ENCODE measurements at places on chromosomes 1 and 21.

DNA sequence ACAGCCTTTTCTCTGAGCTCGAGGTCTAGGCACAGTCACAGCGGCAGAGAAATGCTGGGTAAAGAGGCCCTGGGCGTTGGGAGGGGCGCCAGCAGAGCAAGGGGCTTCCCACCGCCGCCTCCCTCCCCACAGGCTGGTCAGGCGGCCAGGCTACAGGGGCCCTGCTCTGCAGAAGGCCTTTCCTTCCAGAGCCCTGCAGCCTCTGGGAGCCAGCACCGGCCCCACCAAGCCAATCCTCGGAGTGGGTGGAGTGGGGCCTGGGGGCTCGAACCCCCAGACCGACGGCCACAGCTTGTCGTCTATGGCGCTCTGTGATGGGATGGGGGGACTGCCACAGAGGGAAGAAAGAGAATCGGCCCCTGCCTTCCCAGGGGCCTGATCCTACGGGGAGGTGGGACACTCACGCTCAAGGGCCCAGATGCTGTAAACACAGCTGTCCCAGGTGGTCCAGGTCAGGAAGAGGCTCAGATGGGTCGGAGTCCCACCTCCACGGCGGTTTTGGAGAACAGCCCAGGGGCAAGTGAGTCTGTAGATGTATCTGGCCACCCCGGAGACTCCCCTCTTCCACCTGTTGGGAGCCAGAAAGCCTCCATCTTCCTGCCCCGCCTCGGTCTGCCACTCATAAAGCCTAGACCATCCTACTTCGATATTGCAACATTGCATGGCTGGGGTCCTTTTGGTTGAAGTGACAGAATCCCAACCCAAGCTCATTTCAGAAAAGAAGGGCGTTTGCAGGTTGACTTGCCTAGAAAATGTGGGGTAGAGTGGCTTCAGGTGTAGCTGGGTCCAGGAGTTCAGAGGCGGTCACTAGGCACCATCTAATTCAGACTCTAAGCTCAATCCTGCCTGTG, 95.6 kb downstream of the SIK1 start:
- no peak for DNase-seq

DNA sequence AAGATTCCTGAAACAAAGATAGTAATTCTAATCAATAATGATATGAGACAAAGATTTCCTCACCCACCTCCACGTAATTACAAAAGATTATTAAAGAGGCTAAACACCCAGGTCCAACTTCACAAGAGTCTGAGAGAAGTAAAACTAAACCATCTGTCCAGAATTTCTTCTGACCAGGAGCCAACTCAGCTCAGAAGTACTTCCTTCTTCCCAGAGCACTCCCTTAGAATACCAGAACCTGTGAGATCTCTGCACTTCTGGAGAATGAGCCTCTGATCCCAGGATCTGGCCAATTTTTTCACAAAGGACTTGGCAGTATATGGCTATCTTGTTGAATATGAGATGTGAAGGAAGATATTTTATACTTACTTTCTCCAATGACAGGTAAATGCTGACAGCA, 120.6 kb upstream of the PALMD start:
- no peak for DNase-seq

DNA sequence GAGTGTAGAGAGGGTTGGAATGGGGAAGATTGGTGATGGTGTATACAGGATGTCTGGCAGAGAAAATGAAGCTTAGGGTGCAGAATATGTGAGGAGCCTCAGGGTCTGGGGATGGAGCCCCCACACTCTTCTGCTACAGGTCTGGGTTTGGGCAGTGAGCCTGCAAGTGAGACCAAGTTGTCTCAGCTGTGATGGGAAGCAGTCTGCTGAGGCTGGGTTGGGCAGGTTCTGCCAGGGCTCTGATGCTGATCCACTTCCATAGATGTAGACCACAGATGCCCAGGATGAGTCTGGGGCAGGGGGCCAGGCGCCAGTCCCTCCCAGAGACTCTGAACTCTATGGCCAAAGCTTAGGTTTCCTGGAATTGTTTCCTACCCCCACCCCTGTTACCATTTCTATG, 516.9 kb downstream of the PTPRU start:
- DNase-seq = no peak

DNA sequence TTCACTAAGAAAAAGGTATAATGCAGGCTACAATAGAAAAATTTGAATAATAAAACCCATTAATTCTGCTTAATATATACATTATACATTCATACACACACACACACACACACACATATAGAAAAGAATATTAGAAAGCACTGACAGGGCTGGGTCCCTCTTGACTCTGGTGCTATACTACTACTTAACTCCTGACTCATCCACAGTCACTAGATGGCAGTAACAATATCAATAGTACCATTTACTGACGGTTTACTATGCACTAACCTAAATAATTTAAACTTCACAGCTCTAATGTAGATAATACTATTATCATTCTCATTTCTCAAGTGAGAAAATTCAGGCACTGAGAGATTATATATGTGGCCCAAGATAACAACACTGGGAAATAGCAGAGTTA, 87.5 kb downstream of the COP1 start:
- no peak for DNase-seq

DNA sequence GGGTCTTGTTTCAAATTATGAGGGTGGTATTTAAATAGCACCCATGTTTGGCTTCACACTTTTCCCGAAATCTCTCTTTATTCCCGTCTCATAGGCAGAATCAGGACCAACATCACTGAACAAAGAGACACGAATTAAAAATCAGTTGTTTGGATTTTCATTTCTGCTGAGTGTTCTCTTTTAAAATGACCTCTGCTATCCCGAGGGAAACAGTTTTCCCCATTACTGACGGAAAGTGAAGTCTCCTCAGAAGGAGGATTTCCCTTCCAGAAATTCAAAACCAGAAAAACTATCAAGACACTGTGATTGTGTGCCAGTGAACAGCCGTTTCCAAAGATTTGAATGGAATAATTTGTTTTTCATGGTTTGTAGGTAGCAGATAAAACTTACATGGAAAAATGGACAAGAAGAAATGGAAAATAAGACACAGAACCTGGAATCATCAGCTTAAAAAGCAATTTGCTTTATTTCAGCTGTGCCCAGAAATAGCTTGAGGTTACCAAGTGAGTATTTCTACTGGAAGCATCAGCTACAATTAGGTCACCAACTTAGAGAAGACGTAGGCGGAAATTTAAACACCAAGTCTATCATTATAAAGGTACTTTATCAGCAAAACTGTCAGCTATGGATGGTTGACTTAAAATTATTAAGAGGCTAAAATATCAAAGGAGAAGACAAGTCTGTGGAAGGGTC, 68.5 kb downstream of the RUNX1 start:
- DNase-seq = no peak

DNA sequence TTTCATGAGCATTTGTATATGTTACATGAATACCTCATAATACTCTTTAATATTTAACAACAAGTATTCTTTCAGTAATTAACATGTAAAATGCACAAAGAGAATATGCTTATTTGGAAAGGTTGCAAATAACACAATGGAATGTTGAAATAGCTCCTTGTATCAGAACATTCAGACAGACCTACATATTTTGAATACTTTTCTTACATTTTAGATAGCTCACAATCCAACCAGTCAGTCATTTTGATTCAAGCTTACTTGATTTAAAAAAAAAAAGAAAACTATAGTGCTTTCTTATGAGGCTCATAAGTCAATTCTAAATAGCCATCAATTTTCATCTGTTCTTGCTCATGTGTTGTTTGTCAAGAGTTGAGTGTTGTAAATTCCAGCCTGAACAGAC, 518.8 kb downstream of the ADGRL2 start:
- DNase-seq = no peak

GRCh38 chr21:39452207-39452969, 618 bp downstream of the SH3BGR start:
- DNase-seq = no peak

- DNase-seq = no peak
Observed at GRCh38 chr1:9500756-9501754, 38.2 kb upstream of the SLC25A33 start.

DNA sequence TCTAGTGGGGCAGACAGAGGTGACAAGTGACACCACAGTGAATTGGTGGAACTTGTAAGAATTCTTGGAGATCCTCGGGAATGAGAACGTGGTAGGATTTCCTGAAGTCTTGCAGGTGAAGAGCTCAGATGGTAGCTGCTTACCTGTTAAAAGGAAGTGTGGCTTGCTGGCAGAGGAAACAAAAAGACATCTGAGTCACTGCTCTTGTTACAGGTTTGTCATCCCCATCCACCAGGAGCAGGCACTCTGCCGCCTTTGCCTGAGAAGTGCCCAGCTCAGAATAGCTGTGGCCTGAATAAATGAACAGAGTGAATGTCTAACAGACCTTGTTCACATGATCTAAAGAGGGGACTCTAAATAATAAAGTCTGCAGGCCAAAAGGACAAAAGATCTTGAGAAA, 12.3 kb upstream of the ZSCAN20 start:
- no peak for DNase-seq

- no peak for DNase-seq
Observed at GRCh38 chr1:160748181-160748877, 9.3 kb downstream of the SLAMF7 start.

- DNase-seq = no peak
Observed at GRCh38 chr1:245031041-245031440, 123.7 kb upstream of the KIF26B start.

GRCh38 chr1:204830747-204831146, 39.9 kb upstream of the NFASC start:
- no peak for DNase-seq

- no peak for DNase-seq
Observed at GRCh38 chr1:86965827-86966182, 51.4 kb downstream of the HS2ST1 start.

DNA sequence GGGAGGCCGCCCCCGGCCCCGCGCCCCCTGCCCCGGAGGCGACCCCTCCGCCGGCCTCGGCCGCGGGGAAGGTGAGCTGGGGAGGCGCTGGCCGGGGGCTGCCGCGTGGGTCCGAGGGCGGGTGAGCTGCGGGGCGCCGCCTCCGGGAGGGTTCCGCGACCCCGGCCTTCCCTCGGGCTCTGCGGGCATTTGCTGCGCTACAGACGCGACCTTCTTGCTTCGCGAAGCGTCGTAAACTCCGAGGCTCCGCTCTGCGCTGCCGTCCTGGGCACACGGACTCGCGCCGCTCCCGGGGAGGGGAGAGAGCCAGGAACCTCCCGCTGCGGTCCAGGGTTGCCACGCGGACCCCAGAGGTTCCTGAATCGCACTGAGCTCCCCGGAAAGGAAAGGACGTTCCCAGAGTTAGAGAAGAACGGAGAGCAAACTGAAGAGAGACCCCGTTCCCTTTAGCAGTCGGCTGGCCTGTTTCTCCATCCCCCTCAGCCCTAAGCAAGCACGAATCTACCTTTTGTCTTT, 345 bp downstream of the SLX9 start:
- DNase-seq = no peak

- no peak for DNase-seq
Observed at GRCh38 chr21:35988416-35989137, 71.7 kb downstream of the SETD4 start.

DNA sequence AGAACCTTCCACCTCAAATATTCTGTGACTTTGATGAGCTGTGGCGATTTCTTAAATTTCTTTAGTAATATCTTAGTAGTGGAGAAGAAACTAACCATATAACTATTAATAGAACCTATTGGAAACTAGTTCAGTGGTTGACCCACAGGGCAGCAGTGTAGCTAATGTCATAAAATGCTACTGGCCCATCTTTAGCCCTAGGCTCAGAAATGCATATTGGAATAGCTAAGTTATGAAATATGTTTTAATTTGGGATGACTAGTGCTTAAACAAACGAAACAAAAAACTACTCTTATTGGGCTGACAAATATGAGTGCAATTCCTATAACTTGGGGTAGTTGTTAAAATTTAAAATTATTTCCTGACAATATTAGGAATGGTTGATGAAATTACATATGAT, 20.2 kb downstream of the MACO1 start:
- DNase-seq = no peak

- DNase-seq = no peak
Observed at GRCh38 chr1:69126796-69127195, 440.9 kb upstream of the LRRC7 start.

DNA sequence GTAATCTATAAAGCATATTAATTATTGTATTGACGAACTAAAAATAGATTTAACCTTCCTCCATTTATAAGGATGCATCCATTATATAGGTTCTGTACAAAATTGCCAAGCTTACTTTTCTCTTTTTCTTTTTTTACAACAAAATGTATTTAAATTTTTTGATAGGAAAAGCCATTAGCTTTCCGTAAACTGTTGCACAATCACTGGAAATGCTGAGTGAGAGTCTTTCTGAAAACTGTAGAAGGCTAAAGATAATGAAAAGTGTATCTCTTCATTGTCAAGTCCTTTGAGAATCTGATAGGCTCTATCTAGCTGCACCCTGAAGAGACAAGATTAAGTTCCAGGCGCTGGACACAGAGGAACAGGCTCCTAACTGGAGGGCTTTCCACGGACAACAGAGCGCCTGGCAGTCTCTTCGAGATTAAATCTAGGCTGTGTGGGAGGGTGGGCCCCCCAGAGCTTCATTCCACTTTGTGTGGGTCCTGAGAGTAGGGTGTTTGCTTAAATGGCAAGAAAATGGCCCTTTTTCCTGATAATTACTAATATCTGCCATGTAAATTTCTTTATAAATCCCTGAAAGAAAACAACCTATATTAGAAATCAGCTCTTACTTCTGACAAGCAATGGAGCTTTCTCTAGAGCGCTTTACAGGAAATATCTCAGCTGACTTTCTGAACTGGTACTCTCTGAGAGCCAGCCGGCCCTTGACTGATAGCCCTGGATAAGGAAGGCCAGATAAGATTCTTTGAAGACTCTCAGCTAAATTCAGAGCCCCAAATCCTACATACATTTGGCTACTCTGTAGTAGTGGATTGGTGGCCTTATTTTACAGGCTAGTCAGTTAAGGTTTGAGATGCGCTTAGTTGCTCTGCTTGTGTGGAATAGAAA, 108.3 kb downstream of the FMN2 start:
- no peak for DNase-seq

DNA sequence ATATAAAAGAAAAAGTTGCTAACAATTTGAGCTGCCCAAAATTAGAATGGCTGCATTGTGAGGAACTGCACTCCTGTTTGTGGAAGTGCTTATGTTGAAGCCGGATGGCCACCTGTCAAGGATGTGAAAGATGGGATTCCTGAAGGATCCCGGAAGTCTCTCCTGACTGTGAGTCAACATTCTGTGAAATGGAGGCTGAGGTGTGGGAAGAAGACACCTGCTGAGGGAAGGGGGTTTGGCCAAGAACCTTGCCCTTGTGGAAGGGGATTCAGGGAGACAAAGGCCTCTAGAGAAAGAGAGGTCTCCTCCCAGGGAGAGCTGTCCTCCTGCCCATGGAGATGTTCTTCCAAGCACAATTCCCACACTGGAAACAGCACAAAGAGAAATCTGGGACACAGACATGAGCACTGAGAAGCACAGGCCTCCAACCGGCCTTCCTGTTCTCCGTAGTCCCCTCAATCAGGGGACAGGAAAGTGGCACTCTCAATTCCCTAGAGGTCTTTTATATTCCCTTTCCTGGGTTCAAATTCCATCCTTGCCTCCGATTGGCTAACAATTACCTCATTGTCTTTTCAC, 70.5 kb downstream of the CD2 start:
- DNase-seq = no peak

- DNase-seq = peak; percentile 10
Observed at GRCh38 chr1:217133958-217134856, 411.0 kb upstream of the ESRRG start.

- no peak for DNase-seq
Observed at GRCh38 chr1:200474633-200475032, 64.8 kb upstream of the ZNF281 start.

- DNase-seq = no peak
Observed at GRCh38 chr1:39890273-39890672, 7.0 kb upstream of the TRIT1 start.

GRCh38 chr1:158049853-158050252, 56.4 kb downstream of the KIRREL1 start:
- DNase-seq = no peak

Measured in neural crest cell (in vitro differentiated cells).